ENCODE measurements at places on chromosomes 13 and 19.

DNA sequence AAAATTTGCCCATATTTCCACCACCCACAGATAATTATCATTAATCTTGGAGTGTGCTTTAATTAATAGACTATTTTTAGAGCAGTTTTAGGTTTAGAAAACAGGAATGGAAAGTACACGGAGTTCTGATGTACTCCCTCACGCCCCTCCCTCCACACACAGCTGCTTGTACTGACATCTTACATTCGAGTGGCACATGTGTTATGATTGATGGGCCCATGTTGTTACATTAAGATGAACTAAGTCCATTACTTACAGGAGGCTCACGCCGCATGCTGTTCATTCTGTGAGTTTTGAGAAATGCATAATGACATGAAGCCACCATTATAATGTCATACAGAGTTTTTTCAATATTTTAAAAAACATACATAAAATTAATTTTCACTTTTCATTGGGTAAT is 1.2 kb upstream of the SPATA13 start:
- no peak for DNase-seq

DNA sequence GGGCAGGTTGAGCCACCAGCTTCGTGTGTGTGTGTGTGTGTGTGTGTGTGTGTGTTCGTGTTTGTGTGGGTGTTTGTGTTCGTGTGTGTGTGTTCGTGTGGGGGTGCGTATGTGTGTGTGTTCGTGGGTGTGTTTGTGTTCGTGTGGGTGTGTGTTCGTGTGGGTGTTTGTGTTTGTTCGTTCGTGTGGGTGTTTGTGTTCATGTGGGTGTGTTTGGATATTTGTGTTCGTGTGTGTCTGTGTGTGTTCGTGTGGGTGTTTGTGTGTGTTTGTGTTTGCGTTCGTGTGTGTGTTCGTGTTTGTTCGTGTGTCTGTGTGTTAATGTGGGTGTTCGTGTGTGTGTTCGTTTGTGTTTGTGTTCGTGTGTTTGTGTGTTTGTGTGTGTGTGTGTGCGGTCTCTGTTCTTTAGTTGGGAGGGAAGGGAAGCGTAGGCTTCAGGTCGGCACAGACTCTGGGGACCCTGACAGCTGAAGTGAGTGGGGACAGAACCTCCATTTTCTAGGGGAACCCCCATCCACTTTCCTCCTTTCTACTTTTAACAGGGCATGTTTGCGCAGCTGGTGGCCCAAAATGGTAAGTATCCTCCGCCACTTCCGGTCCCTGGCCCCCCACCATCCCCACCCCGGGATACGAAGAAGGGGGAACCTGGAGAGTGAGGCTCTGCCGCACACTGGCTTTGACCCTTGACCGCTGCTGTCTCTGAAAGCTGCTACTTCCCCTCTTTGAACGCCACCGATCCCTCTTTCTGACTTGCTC is 1.6 kb downstream of the TNFSF9 start:
- DNase-seq: no peak

DNA sequence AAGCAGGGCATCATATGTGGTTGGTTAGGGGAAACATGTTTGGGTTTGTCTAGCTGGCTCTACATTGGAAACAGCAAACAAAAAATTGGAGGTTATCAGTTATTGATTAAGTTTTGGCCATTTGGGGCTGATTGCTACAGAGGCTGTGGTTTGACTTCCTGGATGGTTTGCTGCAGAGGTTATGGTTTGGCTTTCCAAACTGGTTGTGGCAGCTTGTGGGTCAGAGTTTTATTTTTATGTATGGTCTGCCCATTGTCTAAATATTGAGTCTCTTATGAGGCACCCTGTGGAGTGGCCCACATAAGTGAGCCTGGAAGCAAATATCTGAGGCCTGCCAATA is 261.6 kb downstream of the GPC5 start:
- DNase-seq: no peak

GRCh38 chr13:43095771-43096719 is 72.7 kb downstream of the DNAJC15 start:
- no peak for DNase-seq

- no peak for DNase-seq
These were observed 205.8 kb downstream of the LMO7 start for GRCh38 chr13:75841905-75842304.

GRCh38 chr19:18397242-18398202 is at the start of gene LRRC25:
Gene LRRC25 (minus strand): TSS chr19:18397622. CDS start chr19:18396963, 659 bp downstream.
- DNase-seq: no peak

DNA sequence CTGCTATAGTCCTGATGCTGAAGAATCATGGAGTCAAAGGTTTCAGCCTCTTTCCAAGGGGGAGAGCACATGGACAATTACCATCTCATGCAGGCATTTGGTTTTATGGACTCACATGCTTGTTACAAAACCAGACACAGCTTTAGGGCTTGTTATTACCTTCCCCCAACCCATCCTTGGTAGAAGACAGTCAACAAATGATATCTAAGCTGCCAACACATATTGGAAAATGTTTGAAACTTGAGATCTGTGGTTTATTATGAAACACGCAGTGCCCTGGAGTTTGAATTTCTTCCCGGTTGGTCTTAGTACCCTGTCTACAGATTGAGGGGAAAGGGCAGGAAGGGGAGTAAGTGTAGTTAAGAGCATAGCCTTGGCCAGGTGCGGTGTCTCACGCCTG is 12.5 kb upstream of the CYP2A6 start:
- peak; percentile 19 for DNase-seq

DNA sequence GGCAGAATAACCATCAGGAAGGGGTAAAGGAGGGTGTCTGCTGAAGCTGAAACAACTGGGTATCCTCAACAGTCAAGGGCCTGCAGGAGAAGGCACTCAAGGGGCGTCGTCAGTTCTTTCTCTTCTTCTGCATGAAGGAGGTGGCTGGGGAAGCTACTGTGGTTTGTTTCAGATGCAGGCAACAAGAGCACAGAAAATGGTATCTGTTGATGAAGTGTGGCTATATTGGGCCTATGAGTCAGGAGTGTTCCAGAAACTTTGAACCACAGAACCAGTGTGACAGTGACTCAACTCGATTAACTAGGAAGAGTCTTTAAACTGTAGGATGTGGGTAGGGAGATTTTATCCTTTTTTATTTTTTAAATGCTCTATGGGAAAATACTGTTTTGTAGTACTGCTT is 686.3 kb downstream of the FGF9 start:
- DNase-seq: no peak

GRCh38 chr19:867301-867793 is 7.9 kb downstream of the CFD start:
- no peak for DNase-seq

GRCh38 chr19:408441-408901 is 476 bp downstream of the C2CD4C start:
- DNase-seq: no peak

DNA sequence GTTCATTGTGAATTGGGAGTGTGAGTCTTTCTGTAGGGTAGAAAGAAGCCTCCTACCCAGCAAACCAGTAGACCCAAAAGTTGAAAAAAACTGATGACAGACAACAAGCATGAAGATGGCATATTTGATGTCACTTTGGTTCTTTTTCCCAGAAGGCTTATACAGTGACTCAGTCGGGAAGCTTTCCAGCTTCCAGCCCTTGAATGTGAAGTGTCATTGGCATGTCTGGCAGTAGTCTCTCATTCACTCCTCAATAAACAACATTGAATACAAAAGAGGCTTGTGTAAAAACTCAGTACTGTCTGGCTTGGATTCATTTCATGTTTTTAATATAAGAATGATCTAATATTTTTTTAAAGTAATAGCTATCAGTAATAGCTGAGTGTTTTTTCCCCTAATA is 68.7 kb downstream of the IPO5 start:
- peak; percentile 77 for DNase-seq

DNA sequence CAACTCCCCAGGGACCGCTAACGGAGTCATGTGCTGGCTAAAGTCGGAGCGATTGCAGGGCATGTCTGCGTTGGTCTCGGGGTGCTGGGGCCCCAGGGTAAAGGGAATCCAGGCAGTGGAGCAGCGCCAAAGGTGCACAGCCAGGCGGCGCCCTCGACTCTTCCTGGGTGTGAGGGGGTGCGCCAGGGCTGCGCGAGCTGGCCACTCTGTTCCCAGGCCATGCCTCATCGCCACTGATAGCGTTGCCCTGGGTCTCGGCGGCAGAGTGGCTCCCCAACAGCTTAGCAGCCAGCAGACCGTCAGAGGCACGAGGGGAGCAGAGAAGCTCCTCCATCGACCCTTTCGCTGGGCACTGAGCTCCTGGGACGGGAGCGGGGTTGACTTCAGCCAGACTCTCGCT is 152.7 kb downstream of the B3GLCT start:
- no peak for DNase-seq

DNA sequence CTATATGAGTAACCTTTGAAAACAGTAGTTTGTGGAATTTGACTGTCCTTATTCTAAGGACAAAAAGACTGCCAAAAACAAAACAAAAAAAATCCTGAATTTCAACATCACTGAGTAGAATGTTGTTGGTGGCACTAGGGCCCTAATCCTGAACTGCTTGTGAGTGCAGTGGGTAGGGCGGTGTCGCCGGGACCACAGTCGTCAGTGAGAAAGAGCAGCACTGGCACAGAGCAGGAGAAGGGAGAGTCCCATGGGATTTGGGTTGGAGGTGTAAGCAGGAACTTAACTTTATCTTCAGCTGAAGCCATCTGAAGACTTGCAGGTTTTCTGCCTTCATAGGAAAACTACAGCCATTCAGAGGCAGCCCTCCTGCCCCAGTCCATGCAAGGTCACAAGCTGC is 5.6 kb downstream of the PCID2 start:
- no peak for DNase-seq

DNA sequence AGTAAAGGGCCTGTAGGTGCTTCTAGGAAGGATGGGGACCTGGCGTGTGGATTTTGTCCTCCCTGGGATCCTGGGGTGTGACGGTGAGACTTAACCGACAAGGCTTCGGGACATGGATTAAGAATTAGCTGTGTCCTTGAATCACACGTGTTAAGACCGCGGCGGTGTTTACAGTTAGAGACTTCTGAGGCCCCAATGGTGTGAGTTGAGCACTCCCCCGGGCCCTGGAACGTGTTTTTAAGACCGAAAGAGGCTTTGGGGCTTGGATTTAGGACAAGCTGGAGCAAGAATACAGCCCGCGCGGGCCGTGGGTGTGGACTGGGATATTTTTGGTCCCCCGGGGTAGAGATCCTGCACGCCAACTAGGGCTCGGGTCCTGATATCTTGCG is 1.2 kb upstream of the SLC27A1 start:
- DNase-seq: no peak

GRCh38 chr19:40671404-40671803 is 19.0 kb downstream of the NUMBL start:
- DNase-seq: no peak

- peak; percentile 57 for DNase-seq
These were observed 16.3 kb downstream of the SERP2 start for GRCh38 chr13:44389876-44390275.

DNA sequence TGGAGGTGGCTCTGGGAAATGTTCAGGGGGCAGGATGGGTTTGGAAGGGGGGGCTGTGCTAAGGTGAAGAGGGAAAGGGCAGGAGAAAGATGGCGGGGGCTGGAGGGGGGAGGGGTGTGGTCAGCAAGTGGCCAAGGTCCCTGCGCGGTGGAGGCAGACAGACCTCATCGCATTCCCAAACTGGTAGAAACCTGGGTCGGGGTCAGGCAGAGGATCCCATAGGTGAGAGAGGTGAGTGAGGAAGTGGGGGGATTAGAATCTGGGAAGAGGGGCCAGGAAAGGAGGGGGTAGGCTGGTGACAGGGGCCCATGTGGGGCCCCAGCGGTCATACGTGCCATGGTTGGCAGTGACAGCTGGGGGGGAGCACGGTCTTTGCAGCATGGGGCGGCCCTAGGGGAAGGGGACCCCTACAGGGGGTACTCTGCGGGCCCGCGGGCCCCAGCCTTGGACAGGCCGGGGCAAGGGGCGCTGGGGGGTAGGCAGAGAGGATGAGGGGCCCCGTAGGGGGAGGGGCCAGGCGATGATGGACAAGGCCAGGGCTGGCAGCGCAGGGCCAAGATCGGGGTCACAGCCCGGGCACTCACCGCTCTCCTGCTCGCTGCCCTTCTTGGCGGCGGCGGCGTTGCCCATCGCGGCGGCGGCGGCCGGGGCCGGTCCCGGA is 514 bp downstream of the PRKACA start:
- no peak for DNase-seq

DNA sequence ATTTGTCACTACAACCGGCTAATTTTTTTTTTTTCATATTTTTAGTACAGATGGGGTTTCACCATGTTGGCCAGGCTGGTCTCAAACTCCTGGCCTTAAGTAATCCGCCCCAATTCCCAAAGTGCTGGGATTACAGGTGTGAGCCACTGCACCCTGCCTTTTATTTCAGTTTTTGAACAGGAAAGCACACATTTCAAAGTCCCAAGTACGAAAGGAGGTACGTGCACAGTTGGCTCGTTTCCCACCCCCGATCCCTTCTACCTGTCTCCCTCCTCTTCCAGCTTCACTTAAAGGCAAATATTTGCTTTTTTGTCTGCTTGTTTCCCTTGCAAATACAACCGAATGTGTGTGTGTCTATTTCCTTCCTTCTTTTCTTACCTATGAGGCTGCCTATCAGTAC is 30.5 kb downstream of the ZIC5 start:
- no peak for DNase-seq

Measured in fibroblast of skin of right quadriceps (primary cell).